NCI-H1694 treated with DMSO at 0.1 percent for 48 hours (cell line): ENCODE measurements at places on chromosomes 12 and 14.

DNA sequence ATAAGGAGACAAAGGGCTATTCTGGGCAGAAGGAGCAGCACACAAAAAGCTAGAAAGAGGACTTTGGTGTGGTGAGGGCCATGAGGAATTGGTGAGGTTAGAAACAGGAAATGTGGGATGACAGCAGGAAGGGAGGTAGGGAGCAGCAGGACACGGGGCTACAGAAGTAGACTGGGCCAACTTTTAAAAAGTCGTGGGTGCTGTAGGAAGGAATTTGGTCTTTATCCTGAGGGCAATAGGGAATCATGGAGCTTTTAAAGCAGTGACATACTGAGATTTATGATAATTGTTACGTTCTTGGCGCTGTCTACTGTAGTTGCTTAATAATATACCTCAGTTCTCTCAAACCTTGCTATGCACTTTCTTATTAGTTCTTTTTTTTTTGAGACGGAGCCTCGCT, 8.2 kb upstream of the CHURC1 start:
- no peak for DNase-seq

GRCh38 chr12:131047789-131048610, 94.3 kb downstream of the ADGRD1 start:
- DNase-seq = no peak

DNA sequence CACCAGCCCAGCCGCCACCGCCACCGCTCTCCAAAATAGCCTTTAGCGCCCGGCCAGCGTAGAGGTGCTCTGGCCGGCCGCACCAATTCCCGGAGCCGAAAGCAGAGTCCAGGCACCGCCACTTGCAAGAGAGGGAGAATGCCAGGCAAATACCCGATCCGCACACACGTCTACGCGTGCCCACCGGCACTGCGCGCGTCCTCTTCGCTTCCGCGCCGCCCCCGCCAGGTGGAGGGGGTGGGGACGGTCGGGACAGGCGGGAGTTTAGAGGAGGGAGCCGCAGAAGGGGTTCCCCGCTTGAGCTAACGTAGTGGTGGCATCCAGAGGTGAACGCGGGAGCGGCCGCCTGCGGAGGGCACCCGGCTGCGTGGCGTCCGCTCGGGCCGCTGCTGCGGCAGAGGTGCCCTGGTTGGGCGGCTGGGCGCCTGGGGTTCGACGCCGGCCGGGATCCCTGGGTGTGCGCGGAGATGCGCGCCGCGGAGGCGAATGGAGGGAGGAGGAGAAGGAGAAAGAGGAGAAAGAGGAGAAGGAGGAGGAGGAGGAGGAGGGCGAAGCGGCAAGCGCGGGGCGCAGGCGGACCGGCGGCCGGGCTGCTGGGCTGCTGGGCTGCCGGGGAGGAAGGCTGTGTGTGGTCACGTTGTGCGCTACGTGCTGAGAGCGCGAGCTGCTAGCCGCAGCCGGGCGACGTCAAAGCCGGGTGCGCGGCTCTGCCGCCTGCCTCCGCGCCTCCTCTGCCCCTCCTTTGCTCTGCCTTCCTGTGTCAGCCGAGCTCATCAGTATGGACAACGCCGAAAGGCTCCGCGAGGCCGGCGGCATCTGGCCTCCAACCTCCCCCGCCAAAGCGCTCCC, at the start of gene MDGA2:
MDGA2 (minus strand) TSS at position 140 of the 849 bp plus-strand sequence.
- DNase-seq = no peak

DNA sequence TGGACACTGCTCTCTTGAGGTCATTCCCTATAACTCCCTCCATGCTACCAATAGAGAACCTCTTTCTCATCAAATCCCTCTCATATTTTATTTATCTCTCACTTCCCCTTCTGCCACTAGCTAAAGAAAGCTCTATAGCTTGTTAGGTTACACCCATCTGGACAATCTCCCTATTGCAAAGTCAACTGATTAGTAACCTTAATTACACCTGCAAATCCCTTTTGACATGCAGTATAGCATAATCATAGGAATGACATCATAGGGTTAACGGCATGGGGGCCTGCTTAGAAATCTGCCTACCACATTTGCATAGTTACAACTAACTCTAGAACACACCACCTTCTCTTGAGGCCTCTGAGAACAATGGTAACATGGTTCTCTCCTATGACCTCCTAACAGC, 181.2 kb downstream of the EMP1 start:
- DNase-seq = no peak

- no peak for DNase-seq
These were observed 310.3 kb downstream of the C12orf75 start for GRCh38 chr12:105640761-105641160.

DNA sequence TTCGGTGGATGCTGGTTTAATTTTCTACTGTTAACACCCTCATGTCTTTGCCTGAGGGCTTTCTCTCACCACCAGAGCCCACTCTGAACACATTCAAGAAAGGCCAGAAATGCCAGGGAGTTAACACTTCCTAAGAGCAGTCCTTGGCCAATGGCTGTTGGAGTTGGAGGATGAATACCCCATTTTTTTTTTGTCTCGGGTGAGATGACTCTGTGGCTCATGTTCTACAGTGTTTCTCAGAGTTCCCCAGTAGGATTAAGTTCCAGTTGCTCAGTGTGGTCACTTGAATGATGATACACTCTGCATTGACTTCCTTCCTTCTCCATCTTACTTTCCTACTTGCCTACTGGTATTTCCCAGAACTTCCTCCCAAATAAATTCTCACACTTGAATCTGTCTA, 65.8 kb downstream of the FOS start:
- no peak for DNase-seq

GRCh38 chr14:95041477-95042020, 115.8 kb downstream of the DICER1 start:
- no peak for DNase-seq

DNA sequence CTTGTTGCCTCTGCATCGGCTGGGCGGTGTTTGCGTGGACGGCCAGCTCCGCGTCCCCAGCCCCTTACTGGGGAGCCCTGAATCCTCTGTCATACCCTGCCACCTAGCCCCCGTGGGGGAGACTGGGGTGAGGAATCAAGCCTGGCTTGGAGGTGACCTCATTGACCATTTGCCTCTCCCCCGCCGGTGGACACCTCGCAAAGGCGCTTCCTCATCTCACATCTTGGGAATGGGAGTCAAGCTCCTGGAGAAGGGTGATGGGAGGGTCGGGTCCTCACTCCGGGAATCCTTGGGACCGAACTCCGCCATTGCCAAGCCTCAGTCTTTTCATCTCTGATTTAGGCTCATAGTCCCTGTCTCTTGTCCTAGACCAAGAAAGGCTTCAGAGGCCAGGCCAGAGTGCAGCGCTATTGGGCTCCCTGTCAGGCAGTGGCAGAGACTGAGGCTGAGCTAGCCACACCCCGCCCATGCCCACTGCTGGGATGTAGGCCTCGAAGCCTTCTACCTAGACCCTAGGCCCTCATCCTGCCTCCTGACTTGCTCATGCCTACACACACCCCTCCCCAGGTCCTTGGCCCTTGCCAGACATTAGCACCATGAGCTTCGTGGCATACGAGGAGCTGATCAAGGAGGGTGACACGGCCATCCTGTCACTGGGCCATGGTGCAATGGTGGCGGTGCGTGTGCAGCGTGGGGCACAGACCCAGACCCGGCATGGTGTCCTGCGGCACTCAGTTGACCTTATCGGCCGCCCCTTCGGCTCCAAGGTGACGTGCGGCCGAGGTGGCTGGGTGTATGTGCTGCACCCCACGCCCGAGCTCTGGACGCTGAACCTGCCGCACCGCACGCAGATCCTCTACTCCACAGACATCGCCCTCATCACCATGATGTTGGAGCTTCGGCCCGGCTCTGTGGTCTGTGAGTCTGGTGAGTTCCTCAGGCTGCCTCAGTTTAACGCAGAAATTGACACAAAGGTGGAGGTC, 678 bp downstream of the TRMT61A start:
- DNase-seq = no peak

DNA sequence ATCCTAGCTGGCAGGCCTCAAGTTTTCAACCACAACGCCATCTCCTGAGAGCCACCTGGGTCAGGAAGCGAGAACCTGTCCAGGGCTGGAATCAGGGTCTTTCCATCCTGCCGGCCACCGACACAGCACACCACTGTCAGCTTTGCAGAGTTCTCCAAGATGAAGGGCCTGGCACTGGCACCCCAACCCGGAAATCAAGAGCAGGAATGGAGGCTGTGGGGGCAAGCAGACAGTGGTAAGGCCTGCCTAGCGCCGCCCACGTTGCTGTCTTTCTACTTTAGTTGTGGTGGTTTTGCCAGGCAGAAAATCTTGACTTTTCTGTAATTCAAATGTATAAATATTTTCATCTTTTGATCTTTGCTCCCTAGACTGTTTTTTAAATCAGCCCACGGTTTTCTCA, 90.7 kb downstream of the ITPK1 start:
- no peak for DNase-seq

- no peak for DNase-seq
These were observed 13.0 kb upstream of the TMED2 start for GRCh38 chr12:123571343-123571813.

DNA sequence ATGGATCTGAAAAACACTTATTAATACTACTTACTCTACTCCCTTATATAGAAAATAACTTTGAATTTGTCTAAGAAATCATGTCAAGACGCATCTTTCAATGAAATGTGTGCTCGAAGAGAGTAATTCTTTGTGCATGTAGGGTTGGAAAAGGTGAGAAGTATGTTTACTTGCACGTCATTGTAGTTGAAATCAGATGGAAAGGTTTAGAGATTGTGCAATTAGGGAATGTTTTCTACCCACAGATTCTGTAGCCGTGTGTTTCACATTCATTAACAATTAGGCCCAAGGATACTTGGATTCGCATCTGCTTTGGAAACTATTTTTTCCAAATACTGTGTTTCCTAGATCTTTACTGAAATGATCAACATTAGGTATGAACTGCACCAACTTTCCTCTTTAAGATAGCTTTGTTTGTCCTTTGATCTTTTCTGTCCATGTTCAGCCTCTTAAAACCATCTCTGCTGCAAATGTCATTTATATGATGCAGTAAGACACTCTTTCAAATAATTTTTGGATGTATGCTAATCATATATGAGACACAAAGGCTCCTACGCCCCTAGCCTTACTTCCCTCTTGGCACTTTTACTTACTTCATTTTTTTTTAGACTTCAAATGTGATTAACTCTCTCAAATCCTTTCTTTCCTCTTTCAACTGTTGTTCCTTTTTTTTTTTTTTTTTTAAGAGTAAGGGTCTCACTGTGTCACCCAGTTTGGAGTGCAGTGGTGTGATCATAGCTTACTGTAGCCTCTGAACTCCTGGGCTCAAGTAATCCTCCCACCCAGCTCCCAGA, 58.0 kb upstream of the PSMA6 start:
- no peak for DNase-seq

DNA sequence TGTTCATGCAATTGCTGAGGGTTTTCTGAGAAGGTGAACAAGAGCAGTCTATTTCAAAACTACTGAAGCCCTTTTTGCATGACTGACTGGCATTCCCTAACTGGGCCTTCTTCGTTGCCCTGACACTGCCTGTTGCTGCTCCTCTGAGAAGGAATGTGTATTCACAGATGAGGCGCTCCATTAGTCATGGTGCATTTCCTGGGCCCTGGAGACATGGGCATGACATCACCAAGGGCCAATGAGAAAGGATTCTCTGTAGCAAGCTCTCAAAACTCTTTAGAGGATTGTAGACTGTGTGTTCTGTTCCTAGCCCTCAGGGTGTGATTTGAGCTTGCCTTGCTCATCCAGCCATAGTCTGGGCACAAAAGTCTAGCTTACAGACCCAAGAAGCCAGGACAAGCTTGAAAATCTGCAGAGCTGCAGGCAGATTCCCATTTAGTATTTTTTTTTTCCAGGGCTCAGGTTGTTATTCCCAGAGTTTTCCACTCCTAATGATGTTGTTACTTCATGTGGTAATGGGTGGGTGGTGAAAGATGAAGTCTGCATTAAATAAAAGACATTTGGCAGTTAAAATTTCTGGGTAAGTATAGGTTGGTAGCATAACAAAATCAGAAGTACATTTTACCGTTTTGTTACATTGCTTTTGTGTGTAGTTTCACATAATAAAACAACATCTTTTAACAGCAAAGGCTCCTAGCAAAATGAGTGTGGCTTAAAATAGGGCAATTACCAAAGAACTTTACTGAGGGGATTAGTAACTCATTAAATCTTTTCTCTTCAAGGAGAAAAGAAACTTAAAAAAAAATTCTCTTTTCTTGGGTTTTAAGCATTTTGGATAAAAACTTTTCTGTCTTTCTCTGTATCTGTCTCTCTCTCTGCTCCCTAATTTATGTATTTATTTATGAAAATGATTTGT, 318.4 kb downstream of the RAD51B start:
- DNase-seq = peak; percentile 15

- no peak for DNase-seq
These were observed 228.3 kb downstream of the RAD51B start for GRCh38 chr14:68047906-68048305.

GRCh38 chr12:82019533-82019932, 260.4 kb upstream of the PPFIA2 start:
- DNase-seq = no peak

GRCh38 chr12:127810041-127810440, 456.9 kb upstream of the TMEM132C start:
- DNase-seq = no peak
